Uterus (tissue), 4 donors: ENCODE measurements at places on chromosomes 5 and 9. TPM values are rescaled to one million over a fixed set of nuclear protein-coding genes. Genes with fewer than 3 reads are reported as not detected.

The NPR2 gene
- 3.8 TPM for total RNA-seq

The CEL gene
- not detected for total RNA-seq

The GABRA6 gene
- not detected for total RNA-seq

The SCGB3A2 gene
- total RNA-seq = not detected

GRCh38 chr5:122327110-122327509, 15.1 kb downstream of the SNCAIP start:
- no peak for DNase-seq

DNA sequence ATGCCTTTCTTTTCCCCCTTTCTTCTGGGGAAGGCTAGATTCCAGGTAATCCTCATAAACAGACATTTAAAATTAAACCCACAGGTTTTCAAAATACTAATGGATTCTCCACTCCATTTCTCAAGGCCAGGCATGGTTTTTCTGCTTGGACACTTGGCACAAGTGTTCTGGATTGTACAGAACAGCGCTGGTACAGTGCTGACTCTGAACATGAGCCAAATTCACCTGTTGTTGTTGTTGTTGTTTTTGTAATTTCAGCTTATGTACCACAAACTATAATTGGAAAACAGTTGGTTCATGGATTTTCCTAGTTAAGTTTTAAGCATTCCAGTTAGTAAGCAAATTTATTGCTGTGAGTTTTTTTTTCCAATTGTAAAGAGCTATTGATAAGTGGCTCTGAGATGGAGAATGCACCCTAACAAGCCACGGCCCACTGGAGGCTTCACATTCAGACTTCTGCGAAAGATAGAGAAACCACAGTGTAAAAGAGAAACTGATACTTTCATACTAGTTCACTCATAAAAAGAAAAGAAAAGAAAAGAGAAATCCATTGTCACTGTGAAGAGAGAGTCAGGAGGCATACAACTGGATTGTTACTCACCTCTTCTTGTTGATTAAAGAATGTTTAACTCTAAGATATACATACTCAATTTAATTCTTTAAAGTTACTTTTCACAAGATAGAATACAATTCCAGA, 16.2 kb upstream of the ITGA1 start:
- no peak for DNase-seq

DNA sequence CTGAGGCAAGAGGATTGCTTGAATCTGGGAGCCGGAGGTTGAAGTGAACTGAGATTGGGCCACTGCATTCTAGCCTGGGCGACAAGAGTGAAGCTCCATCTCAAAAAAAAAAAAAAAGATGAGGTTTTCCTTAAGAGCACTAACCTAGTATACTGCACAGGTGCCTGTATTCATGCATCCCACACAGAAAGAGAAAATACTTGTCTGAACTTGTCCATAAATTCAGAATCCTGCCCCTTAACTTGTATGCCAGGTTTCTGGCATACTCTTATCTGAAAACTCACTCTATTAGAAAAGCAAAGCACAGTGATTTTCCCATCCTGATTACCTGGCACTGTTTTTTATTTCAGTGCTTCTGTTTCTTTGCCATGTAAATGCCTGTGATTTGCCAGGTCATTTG, 125.3 kb upstream of the CDKN2B start:
- no peak for DNase-seq

DNA sequence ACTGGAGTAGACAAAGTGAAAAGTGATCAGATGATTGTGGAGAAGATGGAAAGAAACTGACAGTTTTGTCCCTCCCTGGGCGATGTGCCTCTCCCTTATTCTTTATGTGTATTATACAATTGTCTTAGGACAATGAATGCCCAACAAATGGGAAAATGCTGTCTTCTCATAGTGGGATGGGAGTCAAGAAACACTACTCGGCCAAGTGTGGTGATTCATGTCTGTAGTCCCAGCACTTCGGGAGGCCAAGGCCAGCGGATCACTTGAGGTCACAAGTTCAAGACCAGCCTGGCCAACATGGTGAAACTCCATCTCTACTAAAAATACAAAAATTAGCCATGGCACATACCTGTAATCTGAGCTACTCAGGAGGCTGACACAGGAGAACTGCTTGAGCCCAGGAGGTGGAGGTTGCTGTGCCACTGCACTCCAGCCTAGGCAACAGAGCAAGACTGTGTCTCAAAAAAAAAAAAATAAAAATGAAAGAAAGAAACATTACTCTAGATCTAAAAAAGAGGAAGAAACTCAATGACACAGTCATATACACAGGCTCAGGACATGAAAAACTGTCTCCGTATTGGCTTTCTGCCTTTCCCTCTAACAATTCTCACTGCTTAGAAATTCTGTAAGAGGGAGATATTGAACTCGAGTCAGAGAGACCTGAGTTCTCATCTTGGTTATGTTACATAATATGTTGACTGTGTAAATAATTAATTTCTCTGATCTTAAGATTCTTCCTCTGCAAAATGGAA, 67.9 kb upstream of the TARS1 start:
- no peak for DNase-seq

DNA sequence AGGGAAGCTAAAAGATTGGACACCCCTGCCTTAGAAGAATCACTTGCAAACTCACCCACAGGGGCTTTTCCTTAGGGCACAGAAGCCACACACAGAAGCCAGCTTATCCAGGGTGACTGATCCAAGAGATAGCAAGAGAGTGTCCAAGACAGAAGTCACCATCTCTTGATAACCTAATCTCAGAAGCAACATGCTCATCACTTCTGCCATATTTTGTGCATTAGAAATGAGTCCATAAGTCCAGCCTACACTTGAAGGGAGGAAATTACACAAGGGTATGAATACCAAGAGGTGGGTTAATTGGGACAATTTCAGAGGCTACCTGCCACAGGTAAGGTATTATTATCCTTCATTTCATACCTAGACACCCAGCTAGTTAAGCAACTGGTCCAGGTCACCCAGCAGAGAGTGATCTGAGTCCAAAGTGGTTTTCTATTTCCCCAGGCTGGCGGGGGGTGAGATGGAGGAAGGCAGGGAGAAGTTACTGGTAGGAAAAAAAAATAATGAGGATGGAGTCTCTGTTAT, 3.7 kb upstream of the ERGIC1 start:
- DNase-seq = no peak

GRCh38 chr9:31588756-31589155, 795.7 kb upstream of the ACO1 start:
- DNase-seq = no peak

GRCh38 chr5:10406651-10407050, 35.0 kb upstream of the ROPN1L start:
- DNase-seq = no peak

DNA sequence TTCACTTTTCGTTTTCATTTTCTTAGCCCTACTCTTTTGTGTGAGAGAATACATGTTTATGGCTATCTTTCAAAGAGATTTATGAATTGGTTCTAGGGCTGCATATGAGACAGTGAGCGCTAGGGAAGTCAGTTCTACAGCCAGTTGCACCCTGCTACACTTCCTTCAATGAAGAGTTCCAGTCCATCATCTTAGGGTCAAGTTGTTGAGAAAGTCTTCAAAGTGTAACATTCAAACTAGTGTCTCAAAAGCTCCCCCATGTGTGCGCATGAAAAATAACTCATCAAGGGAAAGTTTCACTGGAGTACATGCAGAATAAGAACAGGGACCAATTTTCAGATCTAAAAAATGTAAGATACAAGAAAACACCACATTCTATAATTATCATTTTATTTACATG, 317.2 kb downstream of the DEPDC1B start:
- DNase-seq = no peak

DNA sequence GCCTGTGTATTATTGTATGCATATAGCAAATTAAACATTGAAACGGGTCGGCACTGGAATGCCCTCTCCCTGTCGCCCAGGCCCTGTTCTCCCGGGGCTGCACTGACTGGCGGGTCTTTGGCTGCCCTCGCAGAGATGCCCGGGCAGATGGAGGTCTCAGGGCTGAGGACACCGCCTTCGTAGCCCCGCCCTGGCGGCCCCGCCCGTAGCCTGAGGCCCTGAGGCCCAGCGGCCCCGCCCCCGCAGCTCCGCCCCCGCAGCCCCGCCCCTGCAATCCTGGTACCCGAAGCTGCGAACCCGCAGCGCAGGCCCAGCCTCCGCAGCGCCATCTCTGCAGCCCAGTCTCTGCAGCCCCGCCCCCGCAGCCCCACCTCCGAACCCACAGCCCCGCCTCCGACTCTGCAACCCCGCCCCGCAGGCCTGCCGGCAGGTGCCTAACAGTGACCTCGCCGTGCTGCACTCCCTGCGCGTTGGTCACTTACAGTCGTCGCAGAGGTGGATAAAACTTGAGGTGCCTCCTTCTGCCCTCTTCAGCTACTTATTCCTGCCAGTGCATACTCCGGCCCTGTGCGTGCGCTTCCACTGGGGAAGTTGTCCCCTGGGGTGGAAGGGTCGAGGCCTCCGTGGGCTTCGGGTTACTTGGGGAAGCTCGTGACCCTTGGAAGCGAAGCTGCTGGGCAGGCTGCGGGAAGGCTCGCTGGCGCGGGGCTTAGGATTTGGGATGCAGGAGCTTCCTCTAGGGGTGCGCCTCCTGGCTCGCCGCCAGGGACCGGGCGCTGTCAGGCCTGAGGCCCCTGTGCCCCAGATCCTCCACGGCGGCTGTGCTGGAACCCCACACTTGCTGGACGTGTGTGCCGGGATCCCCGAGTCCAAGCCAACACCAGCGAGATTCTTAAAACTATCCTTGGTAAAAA, 72.3 kb downstream of the ICE1 start:
- peak; percentile 52 for DNase-seq

GRCh38 chr9:68925175-68925574, 88.7 kb downstream of the PRKACG start:
- DNase-seq = no peak

DNA sequence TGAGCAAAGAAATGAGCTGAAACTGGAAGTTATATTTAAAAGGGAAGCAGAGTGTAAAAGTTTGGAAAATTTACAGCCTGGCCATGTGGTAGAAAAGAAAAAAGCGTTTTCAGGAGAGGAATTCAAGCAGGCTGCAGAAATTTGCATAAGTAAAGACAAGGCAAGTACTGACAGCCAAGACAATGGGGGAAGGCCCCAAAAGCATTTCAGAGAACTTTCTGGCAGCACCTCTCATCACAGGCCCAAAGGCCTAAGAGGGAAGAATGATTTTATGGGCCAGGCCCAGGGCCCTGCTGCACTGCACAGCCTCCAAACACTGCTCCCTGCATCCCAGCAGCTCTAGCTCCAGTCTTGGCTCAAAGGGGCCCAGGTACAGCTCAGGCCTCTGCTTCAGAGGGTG, 169.7 kb downstream of the GLIS3 start:
- DNase-seq = no peak

- peak; percentile 45 for DNase-seq
Measured at GRCh38 chr9:136426787-136427186, 12.9 kb downstream of the INPP5E start.

DNA sequence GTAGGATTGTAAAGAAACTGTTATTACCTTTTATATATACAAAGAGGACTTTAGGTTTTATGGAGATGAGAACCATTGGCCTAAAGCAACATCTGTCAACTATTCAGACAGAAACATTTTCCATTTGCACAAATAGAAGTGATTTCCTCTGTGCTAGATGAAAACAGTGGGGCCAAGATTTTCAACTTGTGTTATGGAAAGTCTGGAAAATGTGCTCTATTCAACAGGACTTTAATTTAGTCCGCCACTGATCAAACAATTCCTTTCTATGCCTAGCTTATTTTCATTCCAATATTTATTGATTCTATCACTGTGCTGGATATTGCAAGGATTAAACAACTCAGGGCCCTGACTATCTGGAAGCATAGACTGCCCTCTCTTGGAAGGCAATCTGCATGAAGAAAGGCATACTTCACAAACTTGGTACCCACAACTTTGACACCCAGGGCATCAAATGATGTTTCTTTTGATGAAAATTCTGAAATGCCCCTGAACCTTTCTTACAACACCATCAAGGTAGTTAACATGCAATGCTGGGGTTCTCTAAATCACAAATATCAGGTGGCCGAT, 126.6 kb upstream of the HMHB1 start:
- no peak for DNase-seq

DNA sequence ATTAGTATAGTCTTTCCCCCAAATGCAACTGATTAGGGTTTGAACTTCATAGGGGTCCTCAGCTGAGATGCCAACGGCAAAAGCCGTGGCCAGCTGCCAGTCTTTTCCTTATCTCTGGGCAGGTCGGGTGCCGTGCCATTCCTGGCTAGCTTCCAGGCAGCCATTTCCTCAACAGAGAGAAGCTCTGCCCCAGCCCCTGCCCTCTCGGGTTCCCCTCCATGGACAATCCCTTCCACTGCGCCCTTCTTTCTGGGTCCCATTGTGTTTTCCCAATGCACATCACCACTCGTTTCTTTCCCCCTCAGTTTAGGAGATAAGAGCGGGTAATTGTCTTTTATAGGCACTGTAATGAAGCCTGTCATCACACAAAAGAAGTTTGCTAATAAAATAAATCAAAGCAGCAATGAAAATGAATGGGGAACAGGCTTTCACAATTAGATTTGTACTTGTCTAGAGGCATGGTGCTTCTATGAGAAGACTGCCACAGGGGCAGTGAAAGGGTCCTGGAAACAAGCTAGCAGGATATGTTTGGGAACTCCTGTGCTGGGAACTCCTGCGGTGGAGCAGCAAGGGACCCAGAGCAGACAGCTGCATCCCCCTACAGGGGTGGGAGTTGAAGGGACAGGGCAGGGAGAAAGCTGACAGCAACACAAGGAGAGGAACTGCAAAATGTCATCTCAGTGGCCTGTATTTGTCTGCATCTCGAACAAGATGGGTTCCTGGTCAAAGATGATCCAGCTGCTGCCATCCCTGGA, 48.0 kb upstream of the SAP30L start:
- no peak for DNase-seq

DNA sequence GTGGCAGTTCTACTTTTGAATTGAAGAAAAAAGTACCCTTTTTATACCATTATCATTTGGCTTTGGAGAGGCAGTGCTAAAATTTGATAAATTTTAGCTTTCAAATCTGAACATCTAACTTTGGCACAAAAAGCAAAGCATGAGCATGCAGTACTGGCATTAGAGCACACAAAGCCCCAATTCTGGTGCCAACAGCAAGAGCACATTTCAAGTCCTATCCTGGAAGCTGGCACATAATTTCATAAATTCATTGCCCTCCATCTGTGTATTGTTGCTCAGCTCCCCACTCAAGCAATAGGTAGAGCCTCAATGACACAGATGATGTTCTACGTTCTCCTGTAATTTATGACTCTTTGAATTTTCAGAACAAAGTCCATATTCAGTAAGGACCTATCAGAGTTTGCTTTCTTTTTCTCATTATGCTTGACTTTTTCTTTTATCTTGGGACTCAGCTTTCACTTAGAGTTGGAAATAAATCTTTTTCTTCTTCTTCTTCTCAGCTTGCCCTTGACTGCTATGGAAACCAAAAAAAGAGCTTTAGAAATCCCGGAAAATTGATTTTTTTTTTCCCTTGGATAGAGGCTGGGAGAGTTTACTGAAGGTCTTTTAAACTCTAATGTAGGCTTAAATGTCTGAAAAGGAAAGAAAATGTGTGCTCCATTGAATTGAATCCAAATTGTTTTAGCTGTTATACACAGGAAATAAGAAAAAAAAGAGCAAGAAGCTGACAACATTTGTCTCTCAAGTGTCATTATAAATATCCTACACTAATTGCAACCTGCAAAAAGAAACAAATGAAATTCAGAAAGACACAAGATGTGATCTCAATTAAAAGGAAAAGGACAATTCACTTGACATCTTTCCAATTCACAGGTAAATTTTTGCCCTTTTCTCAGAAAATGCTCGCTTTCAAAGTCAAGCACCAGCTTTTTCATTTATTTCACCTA, 380.8 kb upstream of the CDH18 start:
- DNase-seq = no peak
